Stimulated activated CD8-positive, alpha-beta memory T cell treated with anti-CD3 and anti-CD28 coated beads, Interleukin-12 subunit alpha, Interleukin-12 subunit beta, amount 100 ng/mL, for 4 hours (primary cell): ENCODE measurements at places on chromosomes 4 and X.

GRCh38 chr4:101019941-101020401, 327.4 kb downstream of the PPP3CA start:
- DNase-seq = no peak

DNA sequence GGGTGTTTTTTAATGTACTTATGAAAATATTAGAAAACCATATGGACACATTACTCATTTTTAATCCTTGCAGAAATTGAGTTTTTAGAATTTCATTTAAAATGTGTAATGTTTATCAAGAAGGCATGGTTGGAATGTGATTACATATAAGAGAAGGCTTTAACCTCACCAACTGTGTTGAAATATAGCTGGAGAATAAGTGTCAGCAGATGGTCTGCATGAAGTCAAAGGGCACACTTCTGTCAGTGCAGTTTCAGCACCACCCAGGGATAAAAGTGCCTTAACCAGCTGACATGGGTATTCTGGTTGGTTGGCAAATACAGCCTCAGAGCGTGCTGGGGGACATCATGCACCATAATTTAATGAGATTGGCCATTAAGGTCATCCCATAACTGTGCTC, 21.2 kb upstream of the ANTXR2 start:
- no peak for DNase-seq

DNA sequence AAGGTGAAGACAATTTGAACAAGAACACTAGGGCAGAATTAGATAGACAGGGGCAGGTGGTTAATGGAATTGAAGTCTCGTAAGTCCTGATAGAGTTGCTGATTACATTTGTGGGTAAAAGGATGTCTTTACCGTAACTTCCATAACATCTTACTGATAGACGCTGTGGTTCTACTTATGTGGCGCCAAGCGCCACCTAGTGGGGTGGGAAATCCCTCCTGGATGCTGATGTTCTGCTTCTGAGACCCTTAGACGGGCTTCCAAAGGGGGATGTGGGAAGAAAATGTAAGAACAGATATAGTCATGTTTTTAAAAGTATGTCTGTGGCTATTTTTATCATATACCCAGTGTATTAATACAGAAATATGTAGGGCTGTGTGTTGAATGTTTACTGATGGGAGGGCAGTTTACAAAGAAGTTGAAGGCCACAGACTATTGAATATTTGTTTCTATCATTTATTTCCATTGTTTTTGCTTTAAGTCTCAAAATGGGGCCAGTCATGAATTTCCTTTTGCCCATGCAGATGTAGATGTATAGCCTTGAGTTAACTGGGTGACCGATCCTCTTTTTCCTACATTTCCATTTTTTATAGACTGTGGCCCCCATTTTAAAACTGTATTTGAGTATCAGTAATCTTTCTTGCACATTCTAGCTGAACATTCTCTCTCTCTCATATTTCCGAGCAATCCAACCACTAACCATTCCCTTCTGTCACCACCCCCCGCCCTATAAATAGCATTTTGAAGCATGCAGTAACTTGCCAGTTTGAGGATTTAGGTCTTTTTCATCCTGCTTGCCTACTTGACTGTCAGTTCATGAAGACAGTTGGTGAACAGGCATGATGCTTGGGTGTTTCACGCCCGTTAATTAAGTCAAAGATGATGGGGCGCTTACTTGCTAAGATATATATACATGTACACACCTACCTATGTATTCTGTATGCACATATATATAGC, 12.1 kb upstream of the TLR8 start:
- DNase-seq = no peak

- no peak for DNase-seq
Measured at GRCh38 chr4:74768857-74769525, 25.3 kb downstream of the BTC start.

- no peak for DNase-seq
Measured at GRCh38 chr4:165799384-165799815, 73.6 kb upstream of the TLL1 start.

GRCh38 chrX:16124201-16124600, 836 bp downstream of the GRPR start:
- no peak for DNase-seq

GRCh38 chr4:56976837-56977320, 527 bp downstream of the NOA1 start:
- peak; percentile 29 for DNase-seq

- no peak for DNase-seq
Measured at GRCh38 chrX:153588782-153589446, 10.0 kb downstream of the CCNQ start.

GRCh38 chr4:75714011-75714410, 10.4 kb upstream of the USO1 start:
- DNase-seq = no peak

- no peak for DNase-seq
Measured at GRCh38 chrX:152306331-152306730, 144.8 kb downstream of the GABRA3 start.

DNA sequence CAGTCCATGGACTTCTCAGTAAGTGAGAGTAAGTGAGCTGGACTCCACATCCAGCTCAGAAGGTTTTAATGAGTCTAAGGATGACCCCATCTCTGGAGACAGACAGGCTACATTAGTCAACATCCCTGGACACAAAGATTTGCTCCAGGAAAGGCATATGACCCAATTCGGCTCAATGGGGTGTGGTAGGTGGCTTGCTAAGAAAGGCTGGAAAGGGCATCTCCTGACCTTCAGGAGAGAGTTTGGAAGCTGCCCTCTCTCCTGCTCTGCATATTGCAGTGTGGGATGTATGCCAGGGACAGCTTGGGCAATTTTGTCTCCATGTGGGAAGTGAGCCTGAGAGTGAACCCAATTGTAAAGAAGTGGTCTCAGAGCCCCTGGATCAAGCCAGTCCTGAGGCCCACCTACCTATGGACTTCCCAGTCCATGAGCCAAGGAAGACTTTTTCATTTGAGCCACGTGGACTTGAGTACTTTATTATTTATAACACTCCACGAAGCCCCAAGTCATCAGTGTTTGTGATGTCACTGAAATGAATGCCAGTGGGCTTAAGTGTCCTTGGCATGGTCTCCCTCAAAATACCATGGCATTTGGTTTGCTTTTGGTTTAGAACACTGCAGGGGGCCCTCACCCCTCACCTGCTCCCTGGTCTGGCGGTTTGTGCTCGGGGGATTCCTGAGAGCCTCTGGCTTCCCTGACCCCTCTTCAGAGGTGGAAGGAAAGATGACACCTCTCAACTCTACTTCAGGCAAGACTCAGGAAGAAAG, 10.4 kb upstream of the ABLIM2 start:
- DNase-seq = no peak

- DNase-seq = no peak
Measured at GRCh38 chr4:84379917-84380641, 119.0 kb downstream of the NKX6-1 start.

- no peak for DNase-seq
Measured at GRCh38 chr4:154329268-154329868, 162.2 kb downstream of the DCHS2 start.

GRCh38 chr4:149296503-149296902, 519.1 kb downstream of the IQCM start:
- DNase-seq = no peak

GRCh38 chr4:78656968-78657445, 105.4 kb downstream of the ANXA3 start:
- DNase-seq = no peak

DNA sequence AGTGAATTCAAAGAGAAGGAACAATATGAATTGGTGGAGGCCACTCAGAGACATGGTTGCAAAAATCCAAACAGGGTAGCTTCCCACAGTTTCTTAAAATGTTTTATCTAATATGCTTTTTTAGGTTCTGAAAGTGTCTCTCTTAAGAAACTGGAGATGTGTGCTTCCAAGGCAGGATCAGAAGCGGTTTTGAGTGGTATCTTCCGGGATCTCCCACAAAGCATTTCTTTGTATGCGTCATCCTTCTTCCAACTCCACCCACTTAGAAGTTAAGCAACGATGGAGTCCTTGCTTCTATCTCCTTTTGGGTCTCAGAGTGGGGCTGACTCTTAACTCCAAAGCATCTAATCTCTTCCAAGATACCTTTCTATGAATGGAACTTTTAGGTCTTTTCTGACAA, 196.7 kb downstream of the MID1 start:
- DNase-seq = no peak

DNA sequence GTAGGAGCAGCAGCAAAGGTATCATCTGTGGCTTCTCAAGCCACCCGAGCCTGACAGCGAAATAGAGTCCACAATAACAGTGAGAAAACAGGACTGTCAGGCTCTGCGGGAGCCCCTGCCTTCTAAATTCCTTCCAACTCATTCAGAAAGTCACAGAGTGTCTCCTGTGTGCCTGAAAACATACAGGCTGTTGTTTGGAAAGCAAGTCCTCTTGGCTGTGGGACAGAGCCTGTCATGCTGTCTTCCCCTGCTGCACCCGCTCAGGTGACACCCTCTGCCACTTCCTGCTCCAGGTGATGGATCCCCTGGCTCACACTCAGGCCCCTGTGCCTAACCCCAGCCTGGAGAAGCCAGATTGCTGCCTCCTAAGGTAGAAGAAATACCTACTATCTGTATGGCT, 152.3 kb downstream of the RAB28 start:
- DNase-seq = no peak

- DNase-seq = no peak
Measured at GRCh38 chr4:13432453-13432852, 51.7 kb downstream of the RAB28 start.

DNA sequence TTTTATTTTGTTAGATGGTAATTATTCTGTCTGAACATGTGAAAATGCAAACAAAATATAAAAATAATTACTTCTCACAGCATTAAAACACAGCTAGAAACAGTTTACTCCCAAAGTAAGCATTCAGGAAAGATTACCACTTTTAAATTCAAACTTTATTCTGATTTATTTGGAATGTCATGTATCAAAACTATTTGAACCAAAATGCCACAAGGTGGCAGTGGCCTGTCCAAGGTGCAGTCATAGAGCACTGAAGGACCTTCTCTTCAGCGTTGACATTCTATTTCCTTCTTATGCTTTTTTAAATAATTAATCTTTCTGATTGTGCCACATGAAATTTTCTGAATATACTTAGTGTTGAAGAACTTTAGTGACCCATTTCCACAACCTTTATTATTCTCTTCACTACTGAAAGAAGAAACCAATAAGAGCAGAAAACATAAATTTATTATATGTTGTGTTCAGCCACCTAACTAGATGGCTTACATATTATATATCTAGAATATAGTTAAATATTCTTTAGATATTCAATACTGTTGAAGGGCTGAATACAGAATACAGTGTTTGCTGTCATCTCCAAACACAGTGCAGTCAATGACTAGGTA, 283.6 kb downstream of the CFAP299 start:
- DNase-seq = no peak

- DNase-seq = no peak
Measured at GRCh38 chr4:80069837-80070731, 2.9 kb downstream of the ANTXR2 start.

- DNase-seq = no peak
Measured at GRCh38 chr4:69823048-69823447, 36.9 kb downstream of the SULT1E1 start.

GRCh38 chr4:145511913-145512522, 30.4 kb downstream of the SMAD1 start:
- DNase-seq = no peak

- no peak for DNase-seq
Measured at GRCh38 chr4:80049402-80049801, 23.6 kb downstream of the ANTXR2 start.

GRCh38 chr4:168841000-168841671, 168.9 kb downstream of the CBR4 start:
- no peak for DNase-seq

- DNase-seq = no peak
Measured at GRCh38 chrX:69541956-69542355, 37.8 kb downstream of the NALF2 start.
